Stimulated activated CD4-positive, alpha-beta T cell treated with anti-CD3 and anti-CD28 coated beads, Interleukin-1b, Interleukin-23, amount 100 ng/mL, for 24 hours (primary cell): ENCODE measurements at places on chromosomes 1 and 21.

GRCh38 chr1:25874635-25875153 is 814 bp downstream of the PAQR7 start:
- DNase-seq = no peak

- DNase-seq = peak; percentile 28
Observed at GRCh38 chr1:110337704-110338308, 1.4 kb upstream of the RBM15 start.

GRCh38 chr1:118136187-118136941 is 48.7 kb downstream of the SPAG17 start:
- no peak for DNase-seq

- no peak for DNase-seq
Observed at GRCh38 chr21:15444118-15444960, 285.4 kb upstream of the USP25 start.
